ENCODE measurements at places on chromosomes 16 and 17.

GRCh38 chr16:9778849-9779248 is 403.4 kb downstream of the GRIN2A start:
- no peak for DNase-seq

DNA sequence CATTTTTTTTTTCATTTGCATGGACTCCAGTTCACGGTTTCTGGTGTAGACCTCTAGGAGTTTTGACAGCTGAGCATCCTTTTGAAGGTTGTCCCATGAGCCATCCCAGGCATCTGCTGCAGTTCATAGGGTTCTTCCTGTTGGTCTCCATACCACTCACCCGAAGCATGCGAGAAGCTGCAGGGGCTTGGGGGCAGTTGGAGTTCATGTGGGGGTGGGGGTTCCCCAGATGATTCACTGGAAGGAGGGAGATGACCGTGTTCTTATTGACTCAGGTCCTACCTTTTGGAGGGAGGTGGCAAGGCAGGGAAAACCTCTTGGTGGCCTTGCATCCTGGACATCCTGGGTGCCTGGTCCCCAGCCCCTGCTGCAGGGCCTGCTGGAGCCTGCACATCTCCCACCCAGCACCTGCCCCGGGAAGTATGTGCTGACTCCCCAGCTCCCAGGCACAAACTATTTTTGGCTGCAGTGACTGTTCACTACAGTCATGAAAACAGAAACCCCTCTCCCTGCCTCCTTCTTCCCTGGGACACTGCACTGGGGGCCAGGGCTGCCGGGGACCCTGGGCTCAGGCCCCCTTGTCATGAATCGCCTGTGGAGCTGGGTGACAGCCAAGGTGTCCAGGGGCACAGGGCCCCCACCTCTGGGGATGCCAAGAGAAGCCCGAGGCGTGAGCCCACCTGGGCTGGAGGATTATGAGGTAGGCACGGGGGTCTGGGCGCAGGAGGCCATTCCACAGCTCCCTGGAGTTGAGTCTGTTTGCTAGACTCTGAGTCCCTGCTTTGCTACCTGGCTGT is 64.9 kb upstream of the LGALS9 start:
- DNase-seq: no peak

- DNase-seq: no peak
These were observed 99.4 kb downstream of the OR1D5 start for GRCh38 chr17:2964028-2964356.

DNA sequence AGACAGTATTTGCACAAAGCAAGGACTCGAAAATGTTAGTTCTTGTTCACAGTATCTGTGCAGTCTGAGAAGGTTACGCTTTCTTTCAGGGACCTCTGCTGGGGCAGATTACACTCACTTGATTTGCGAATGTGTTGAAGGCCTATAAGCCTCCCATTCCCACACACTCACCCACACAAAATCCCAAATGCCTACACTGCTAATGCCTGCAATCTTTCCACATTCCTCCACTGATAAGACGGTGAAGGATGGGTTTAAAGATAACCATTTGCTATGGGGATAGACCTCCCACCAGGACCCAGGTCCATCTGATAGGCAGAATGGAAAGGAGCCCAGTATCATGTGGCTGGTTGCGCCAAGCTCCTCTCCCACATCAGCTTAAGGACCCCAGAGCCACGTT is 394.9 kb upstream of the SALL1 start:
- DNase-seq: no peak

- DNase-seq: no peak
These were observed 9.1 kb downstream of the TFAP4 start for GRCh38 chr16:4263504-4264436.

DNA sequence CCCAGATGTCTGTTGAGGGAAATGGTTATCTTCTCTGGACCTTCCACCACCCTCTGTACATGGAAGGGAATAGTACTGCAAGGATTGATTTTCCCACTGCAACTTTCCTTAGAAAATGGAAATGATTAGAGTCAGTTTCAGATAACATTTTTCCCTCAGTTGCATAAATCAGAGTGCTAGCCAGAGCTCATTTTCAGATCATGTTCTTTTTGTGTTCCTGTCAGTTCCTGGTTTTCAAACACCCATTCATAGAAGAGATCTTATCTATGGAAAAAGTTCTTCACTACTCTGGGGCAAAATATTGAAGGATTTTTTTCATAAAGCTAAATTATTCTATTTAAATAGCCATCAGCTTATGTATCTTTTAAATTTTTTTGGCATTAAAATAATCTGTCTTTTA is 11.7 kb upstream of the COX10 start:
- no peak for DNase-seq

All from activated CD4-positive, alpha-beta T cell treated with anti-CD3 and anti-CD28 coated beads, Interleukin-2, amount 10 ng/mL, durations not matched to agents 7 days and 5 days (primary cell).